Activated T-helper 17 cell treated with anti-CD3 and anti-CD28 coated beads, Interleukin-2, amount 50 U/mL, for 72 hours (primary cell): ENCODE measurements at places on chromosomes 11 and 22. TPM values are rescaled to one million over a fixed set of nuclear protein-coding genes. Genes with fewer than 3 reads are reported as not detected.

DNA sequence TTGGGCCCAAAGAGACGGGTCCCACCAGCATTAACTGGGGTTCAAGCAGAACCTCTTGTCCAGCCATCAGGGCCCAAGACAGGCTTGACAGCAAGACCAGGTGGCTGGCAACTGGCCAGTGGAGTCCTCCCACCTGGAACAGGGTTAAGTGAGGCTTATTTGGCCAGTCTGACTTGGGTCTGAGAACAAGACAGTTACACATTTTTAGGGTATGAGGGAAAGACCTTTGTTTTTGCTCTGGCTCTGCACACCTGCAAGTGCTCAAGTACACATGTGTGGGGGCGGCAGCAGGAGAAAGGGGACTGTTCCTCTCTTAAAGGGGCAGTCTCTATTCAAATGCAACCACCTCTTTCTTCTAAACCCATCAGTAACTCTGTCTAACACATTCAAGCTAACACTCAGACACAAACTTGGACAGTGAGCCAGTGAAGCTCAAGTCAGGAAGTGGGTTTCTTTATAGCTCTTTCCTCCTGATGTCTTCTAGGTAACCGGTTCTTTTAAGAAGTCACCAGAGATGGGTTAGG lies 116.2 kb downstream of the ETS1 start:
- peak; percentile 15 for ATAC-seq

DNA sequence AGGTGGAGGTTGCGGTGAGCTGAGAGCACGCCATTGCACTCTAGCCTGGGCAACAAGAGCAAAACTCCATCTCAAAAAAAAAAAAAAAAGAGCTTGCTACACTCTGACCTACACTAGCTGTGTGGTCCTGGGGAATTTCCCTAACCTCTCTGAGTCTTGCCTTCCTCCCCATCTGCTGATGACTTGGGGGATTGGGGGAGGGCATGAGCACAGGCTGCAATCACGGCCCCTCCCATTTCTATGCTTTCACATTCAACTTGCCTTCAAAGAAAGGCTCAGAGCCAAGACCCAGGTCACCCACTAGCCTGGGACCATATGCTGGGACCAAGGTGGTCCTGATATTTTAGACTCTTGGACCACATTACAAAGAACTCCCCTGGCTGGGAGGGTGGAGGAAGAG lies 39.8 kb upstream of the TEF start:
- peak; percentile 48 for ATAC-seq

DNA sequence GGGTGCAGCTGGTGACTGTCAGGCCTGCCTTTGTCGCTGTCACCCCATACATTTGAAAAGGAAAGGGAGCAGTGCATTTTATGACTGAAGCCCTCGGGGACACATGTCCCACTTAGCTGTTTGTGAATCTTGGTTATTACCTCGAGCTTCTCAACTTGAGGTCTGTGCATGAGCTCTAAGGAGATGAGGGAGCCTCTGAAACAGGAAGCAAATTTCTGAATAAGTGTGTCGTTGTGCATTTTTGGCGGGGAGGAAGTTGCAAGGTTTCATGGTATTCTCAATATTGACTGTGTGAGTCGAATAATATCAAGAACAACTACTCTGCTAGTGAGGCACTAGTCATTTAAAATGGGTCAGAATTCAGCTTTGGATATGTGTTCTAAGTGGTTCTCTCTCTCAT lies 149.7 kb upstream of the PLET1 start:
- ATAC-seq: peak; percentile 49

GRCh38 chr11:487571-488021 lies 19.4 kb downstream of the RNH1 start:
- no peak for ATAC-seq

DNA sequence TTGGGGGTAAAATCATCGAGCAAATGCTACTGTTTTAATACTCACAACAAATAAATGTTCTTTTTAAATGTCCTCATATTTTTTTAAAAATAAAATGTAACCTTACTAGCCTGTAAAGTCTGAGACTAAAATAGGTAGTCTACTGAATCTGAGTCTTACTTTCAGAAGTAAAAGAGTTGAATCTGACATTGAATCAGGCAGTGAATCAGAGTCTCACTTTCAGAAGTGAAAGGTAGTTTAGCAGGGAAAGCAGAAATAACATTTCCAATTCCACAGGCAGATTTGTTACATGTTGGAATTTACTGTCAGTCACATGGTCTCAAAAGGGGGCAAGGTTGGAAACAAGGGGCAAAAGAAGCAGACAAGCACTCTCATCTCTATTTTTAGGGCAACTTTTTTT lies 143.0 kb downstream of the ELP4 start:
- ATAC-seq: peak; percentile 77

DNA sequence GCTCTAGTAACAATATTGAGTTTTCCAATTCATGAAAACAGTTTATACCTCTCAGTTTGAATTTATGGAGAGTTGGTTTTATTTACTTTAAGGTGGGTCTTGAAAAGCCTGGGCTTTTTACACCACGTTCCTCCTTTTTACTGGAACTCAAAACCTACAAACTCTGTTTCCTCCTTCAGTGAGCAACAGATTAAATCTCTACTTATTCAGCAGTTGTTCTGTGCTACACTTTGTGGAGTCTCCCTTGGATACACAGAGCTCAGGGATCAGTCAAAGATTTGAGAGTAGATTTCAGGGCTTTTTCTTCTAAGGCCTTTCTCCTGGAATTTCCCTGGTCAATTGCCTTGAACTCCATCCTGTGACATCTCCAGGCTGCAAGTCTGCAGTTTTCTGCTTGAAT lies 3.5 kb downstream of the NXPE1 start:
- ATAC-seq: no peak

- ATAC-seq: no peak
These were observed 746.1 kb downstream of the LUZP2 start for GRCh38 chr11:25242928-25243327.

DNA sequence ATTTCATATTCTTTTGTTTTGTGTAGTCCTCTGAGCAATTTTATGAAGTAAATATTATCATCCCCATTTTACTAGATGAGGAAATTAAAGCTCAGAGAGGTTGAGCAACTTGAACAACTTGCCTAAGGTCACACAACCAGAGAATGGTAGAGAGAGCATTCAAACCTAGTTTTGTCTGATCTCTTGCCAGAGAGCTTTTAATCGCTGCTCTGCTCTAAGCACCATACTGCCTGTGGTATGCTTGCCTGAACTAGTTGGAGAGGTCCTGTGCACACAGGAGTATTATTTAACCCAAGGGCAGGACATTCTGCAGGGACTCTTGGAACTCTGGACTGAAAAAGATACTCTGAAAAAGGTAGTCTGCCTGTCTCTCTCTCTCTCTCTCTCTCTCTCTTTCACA lies 38.5 kb downstream of the TRAF6 start:
- no peak for ATAC-seq

GRCh38 chr11:72735495-72736027 lies 16.6 kb downstream of the ARAP1 start:
- no peak for ATAC-seq

OR8D4 gene
- total RNA-seq: not detected

USH1C gene
- total RNA-seq: not detected
